ENCODE measurements at places on chromosomes 6 and 20. TPM values are rescaled to one million over a fixed set of nuclear protein-coding genes. Genes with fewer than 3 reads are reported as not detected.

- DNase-seq = no peak
Measured at GRCh38 chr20:41408156-41408794, 41.7 kb upstream of the EMILIN3 start.

DNA sequence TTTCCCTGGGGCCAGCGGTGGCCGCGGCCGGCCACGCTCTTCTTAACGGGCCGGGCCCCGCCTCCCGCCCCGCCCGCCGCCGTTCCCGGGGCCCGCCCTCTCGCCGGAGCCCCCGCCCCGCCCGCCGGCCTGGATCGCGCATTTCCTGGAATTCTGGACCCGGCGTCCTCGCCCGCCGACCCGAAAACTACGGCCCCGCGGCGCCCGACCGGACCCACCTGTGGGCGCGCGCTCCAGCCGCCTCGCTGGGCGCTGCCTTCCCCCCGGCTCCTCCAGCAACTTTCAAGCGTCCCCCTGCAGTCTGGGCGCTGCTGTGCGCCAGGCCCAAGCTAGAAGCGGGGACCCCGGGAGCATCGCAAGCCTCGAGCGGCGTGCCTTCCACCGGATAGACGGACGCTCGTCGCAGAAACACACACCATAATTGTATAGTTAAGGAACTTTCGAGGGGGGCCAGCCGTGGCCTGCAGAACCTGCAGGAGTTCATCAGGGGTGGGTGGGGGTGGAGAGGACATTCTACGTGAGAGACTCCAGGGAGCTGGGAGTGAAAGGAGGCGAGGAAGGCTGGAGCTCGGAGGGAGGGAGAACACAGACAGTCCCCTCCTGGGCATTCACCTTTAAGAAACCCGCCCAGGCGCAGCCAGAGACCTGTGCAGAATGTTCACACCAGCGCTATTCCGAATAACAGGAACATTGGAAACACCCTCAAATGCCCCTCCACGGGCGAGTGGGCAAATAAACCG, at the start of gene ADA:
TSS of gene ADA (minus strand) at position 16 of the 740 bp plus-strand sequence. CDS start 92 bp downstream, outside the sequence.
- DNase-seq = peak; percentile 56

GRCh38 chr6:9250852-9251251, 815.5 kb upstream of the SLC35B3 start:
- peak; percentile 74 for DNase-seq

- DNase-seq = no peak
Measured at GRCh38 chr6:34025861-34026260, 120.0 kb downstream of the GRM4 start.

DNA sequence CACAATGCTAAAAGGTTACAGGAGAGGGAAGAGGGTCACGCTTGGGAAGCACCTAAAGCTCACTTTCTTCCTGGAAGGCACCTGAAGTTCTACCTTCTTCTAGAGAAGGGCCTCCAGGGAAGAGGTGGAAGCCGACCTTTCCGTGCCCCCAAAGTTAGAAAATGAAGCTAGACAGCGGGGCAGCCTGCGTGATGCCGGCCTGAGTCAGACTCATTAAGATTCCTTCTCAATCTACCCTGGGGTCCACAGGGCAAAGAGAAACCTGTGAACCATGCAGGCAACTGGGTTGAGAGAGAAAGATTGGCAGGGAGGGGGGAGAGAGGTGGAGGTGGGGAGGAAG, 54.8 kb upstream of the CCDC167 start:
- peak; percentile 94 for DNase-seq

GRCh38 chr20:58719258-58719657, 26.7 kb downstream of the NPEPL1 start:
- DNase-seq = no peak

DNA sequence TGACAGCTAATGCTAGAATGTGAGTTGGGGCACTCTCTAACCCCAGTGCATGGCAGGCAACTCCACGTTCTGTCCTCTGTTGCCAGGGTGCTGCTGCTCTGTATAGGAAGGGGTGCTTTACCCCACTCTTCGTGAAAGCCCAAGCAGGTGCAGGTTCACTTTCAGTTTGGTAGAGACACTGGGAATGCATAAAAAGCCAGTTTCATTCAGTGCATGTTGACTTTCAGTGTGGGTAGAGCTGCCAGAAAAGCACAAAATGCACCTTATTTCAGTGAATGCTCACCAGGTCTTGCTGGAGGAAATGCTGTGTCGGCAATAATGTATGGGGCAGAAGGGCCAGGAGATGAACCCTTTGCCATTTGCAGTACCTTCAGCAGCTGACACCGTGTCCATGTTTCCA, 62.1 kb upstream of the ADGRB3 start:
- DNase-seq = no peak

DNA sequence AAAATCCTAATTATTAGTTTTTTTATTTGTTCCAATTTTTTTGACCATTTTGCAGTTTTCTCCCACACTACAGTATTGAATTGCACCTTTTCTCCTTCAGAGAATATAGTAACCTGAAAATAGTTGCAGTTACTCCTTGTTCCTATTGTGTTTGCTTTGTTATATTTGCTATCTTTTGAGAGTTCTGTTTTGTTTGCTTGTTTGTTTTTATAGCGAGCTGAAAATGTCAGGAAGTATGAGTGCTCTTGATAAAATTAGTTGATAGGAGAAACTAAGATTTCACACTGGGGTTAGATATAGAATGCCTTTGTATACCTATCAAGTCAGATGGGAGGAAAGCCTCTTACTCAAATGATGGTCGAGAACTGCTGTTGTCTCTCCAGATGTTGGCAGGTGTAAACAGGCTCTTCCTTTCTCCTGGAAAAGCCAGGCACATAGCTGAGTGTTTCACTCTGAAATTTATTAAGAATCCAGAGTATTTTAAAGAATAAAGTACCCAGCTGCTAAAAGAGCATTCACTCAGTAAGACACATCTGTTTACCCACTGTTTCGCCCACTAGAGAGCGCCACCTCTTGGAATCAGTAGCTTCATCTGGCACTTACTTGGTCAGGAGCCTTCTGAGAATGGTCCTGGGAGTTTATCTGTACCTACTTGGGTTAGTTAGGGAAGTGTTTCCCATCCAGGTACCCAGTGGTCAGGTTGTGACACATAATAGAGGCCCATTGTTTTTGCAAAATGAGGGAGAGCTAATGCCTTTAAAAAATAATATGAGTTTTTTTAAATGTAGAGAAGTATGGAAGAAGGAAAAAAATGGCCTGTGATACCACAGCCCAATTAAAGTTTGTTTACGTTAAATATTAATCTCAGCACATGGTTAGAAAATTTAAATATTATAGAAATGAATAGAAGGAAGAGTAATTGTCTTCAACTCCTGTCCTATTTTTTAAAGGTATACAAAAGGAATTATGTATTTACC, 11.2 kb downstream of the NT5DC1 start:
- peak; percentile 27 for DNase-seq

DNA sequence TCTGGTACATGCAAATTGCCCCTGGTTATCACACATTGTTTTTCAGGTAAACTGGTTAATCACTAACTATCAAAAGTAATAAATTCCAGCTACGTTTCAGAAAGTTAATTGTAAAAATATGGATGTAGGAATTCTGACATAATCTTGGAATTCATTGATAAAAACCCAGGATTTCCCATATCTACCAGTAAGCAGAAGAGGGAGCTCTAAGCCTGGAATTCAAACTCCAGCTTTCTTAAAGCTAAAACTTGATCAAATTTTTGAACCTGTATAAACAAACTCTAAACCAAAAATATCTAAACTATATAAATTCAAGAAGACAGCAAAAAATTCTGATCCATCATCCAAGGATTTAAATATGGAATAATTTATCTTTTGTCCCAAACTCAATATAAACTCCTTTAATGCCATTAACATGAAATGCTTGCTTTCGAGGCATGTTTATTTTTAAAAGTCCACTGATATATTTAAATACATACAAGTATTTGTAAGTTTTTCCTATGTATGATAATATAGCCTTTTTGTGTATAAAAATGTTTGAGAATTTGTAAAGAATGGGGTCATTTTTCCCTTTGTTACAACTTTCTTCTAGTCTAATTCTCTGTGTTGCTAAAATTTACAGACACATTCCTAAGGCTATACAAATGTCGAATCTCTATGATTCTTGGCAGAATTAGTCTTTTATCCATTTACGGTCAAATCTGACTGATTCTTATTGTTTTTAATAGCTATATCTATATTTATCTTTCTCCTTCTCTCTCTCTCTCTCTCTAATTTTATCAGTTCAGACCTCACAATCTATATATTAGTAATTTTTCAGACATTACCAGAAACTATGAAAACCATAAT, 91.4 kb upstream of the RNF217 start:
- peak; percentile 13 for DNase-seq

GRCh38 chr6:44332585-44332984, 9.9 kb upstream of the SPATS1 start:
- peak; percentile 49 for DNase-seq

DNA sequence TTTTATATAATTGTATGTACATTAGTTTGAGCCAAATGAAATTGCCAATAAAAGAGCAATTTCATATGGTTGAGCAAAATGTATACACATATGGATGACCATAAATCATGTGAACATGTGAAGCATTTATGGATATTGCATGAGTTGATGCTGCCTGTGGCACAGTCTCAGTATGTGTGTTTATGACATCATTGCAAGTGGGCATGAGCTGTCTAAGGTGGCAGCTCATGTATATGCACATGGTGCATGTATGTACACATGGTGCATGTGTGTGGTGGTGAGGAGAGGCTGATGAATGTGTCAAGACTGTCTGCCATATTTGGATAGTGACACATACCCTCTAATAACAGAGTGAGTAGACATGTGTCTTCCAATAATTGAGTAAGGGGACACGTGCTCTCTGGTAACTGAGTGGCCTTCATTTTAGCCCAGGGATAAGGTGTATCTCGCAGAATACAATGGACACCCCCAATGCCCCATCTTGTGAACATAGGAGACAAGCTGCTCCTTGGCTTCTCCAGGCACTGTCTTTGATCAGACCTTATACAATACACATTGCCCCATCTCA, 208.8 kb downstream of the DHX35 start:
- no peak for DNase-seq

- DNase-seq = peak; percentile 84
Measured at GRCh38 chr20:35994994-35995453, 26.6 kb downstream of the CNBD2 start.

DNA sequence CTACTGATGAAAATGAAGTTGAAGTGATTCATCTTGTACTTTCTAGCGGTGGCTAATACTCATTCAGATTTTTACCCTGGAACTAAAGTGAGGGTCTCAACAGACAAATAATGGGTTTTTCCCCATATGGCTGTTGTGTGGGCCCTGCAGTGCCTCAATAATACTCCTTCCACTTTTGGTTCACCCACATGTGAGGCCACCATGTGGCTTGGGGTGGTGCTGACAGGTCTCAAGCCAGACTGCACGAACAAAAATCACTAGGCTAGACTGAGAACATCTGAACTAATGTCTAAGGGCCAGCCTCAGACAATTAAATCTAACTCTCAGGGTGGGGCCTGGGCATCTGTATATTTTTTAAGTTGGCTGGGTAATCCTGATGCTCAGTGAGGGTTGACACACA, 7.9 kb upstream of the COL12A1 start:
- no peak for DNase-seq

- DNase-seq = no peak
Measured at GRCh38 chr6:142848156-142848555, 96.8 kb downstream of the HIVEP2 start.

DNA sequence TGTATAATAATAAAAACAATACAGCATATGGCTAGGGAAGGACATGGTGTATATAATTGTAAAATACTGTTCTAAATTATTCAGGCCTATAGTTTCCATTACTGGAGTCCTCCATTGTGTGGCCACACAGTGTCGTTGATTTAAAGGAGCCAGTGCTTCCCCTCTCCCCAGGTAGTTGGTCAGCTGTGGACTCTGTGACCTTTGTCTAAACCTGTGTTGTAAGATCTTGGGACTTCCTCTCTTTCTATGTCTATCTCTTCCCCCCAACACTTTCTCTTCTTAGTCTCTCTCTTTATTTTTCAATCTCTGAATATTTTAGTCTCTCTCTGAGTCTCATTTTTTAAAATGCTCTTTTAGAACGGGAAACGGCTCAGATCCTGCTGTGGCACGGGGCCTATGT, 35.6 kb downstream of the BRPF3 start:
- DNase-seq = no peak

DNA sequence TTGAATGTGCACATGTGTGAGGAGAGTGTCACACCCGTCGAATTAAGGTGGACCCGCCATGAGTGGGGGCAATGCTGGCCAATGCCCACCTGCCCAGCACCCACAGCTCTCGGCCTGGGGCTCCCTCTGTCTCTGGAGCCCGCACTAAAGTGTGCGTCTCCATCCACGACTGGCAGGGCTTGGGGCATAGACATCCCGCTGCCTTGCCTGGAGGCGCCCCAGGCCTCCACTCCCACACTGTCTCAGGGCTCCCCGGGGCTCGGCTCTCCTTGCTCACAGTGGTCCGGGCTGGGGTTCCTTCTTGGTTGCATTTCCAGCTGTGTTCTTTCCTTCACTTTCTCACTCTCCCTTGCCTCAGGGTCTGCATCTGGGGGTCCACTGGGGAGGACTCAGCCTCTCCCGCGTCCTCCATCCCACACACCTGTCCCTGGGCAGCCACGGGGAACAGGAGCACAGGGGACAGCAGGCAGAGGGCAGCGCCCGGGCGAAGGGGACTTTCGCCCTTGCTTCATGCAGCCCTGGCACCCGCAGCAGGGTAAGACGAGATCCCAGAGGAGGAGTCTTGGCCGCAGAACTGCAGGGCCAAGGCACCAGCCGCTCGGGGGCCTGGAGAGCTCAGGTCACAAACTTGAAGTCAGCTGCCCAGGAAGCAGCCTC, 20.1 kb upstream of the MRGBP start:
- no peak for DNase-seq

GRCh38 chr6:134666125-134666524, 283.8 kb downstream of the ALDH8A1 start:
- no peak for DNase-seq

FRK gene
- 0.57 TPM for total RNA-seq

RIMS4 gene
- total RNA-seq = 2.0 TPM

ALDH8A1 gene
- total RNA-seq = not detected

COL10A1 gene
- 0.17 TPM for total RNA-seq

RAET1G gene
- total RNA-seq = 0.86 TPM

POU3F2 gene
- total RNA-seq = 0.63 TPM

TSHZ2 gene
- 1.3 TPM for total RNA-seq

SAMD5 gene
- 2.7 TPM for total RNA-seq

BMP7 gene
- 12.7 TPM for total RNA-seq

HLA-DRA gene
- total RNA-seq = 0.46 TPM

ZC3H12D gene
- 0.30 TPM for total RNA-seq

FRMD1 gene
- not detected for total RNA-seq

MGME1 gene
- 8.3 TPM for total RNA-seq
